ENCODE measurements at places on chromosomes 3 and 15. TPM values are rescaled to one million over a fixed set of nuclear protein-coding genes. Genes with fewer than 3 reads are reported as not detected.

DNA sequence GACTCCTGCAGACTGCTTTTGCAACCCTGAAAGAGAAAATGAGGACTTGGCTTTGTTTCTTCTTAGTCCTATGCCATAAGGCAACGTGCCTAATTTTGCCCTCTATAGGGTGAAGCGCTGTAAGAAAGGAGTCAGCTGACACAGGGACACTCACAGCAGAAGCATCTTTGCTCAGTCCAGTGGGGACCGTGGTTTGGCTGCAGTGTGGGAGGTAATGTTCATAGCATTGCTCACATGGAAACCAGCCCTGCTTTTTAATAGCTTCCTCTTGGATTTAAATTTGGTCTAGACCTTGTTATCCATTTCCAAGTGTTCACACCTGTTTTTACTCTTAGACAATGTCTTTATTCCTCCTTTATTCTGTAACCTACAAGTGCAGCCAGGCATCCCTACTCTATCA, 1032.1 kb downstream of the NTRK3 start:
- no peak for ATAC-seq

- ATAC-seq = peak; percentile 42
Measured at GRCh38 chr3:185270262-185270955, 16.6 kb upstream of the EHHADH start.

DNA sequence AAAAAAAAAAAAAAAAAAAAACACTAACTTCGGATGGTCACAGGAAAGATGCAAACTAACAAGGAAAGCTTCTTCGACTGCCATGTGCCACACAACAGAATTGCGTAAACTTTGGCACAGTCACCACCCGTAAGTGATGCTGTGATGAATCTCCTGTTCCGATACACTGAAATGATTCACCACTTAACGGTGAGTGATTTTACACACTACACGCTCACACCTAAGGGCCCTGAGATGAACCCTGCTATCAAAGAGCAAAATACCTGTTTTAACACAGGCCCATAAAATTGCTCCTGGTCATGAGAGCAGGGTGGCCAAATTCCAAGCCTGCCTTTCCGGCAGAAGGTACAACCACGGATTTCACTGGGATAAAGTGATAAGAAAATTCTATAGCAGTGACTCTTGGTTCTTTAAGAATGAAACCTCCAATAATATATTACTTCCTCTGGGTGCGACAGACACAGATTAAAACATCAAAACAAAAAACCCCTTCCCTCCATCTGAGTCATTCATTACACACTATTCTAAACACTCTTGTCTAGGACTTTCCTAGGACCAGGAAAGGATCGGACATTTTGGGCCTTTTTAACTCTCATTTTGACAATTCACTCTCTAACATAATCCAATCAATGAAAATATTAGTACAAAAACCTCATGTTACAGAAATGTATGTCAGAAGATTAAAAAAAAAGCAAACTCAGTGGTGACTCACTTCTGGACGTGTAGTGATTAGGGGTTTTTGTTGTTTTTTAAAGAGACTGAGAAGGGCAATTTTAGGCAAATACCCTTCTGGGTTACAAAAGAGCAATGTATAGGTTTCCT, 28.3 kb downstream of the LRIG1 start:
- peak; percentile 84 for ATAC-seq

DNA sequence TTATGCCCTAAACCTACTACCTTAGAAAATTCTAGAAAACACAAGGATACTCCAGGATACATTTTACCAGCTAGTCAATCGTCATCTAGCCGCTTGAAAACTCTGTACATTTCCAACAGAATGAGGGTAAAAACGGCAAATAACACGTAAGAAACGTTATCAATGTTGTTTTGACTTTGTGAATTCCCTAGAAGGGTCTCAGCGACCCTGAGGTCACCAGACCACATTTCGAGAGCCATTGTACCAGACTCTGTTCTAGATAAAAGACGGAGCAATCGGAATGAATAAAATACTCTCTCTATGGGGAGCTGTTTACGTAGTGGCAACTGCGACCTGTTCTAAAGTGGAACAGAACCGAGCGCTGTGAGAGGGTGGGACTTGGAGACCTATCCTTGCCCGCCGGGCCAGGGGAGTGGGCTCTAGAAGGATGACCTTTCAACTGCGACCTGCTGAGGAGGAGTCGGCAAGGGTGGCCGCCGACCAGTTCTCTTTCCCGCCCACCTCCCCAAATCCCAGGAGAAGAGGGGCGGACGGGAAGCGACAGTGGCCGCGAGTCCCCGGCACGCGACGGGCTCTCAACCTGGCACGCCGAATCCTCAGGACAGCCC, 778 bp upstream of the AP4E1 start:
- ATAC-seq = peak; percentile 54

DNA sequence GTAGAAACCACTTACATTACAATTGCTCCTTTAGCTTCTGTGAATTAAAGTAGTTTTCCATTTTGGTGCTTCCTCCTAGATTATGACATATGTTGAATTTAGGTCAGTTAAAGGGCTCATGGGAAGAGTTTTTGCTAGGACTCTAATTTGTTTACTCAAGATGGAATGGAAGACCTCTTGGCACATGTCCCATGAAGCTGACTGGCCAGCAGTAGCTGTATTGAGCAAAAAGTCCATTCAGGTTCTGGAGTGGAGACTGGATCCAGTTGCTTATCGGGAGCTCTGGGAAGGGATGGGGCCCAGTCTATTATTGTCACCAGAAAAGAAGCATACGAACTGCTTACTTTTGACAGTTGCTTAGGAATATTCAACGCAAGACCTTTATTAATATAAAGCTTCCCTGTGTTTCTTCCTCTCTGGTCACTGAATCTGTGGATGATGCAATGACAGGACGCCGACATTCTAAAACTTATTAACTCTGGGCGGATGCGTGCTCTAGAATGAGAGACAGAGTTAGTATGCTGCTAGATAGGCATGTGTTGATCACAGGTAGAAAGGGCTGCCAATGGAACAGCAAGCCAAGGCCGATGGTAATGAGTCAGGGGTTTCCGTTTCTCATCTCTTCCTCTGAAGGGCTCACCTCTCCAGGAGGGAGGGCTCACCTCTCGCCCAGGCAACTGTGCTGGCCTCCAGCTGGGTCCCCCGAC, 155.8 kb downstream of the NR1D2 start:
- no peak for ATAC-seq

DNA sequence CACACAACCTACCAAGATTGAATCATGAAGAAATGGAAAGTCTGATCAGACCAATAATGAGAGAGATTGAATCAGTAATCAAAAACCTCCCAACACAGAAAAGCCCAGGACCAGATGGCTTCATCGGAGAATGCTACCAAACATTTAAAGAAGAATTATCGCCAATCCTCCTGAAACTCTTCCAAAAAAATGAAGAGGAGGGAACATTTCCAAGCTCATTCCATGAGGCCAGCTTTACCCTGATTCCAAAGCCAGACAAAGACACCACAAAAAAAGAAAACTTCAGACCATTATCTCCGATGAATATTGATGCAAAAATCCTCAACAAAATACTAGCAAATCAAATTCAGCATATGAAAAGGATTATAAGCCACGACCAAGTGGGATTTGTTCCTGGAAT, 94.1 kb downstream of the SENP2 start:
- ATAC-seq = no peak

- ATAC-seq = no peak
Measured at GRCh38 chr3:40248591-40248990, 60.9 kb upstream of the EIF1B start.

DNA sequence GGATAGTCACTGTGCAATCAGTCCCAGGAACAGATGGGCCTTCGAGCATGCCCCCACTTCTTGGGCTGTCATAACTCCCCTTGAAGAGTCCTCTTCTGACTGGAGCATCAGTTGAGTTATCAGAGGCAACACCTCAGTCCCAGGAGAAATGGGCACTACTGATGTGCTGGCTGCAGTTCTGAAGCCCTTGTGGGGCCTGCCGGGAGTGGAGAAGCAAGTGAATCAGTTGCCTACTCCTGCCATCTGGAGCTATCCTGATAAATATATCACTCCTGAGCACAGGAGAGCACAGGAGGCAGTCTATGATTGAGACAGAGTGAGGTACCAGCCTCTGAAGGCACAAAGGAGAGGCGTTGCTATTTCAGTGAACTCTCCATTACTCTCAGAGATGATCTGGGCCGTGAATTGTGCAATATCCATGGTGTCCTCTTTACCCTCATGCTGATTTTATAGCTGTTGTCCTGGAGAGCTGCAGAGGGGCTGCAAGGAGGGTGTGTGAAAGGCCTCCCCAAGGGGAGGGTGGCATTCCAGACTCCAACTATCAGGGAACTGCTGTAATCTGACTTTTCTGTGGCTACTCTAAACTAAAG, 344.2 kb upstream of the ROPN1 start:
- ATAC-seq = no peak

GRCh38 chr3:10386121-10386520, 65.2 kb upstream of the SEC13 start:
- no peak for ATAC-seq

DNA sequence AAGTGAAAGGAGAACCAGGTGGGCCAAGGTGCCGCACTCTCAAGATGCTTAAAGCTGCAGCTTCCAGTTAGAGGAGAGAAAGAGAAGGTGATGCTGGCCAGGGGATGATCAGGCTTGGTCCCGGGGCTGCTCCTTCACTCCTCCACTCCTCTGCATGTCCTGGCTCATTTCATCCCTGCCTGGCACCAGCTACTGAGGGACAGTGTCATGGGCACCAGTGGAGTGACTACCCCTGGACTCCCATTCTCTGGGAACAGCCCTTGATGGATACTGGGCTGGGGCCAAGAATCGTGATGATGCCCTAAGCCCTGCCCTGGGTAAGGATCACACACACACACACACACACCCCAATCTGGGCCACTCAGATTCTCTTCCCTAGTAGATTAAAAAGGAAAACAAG, 243.7 kb downstream of the UACA start:
- no peak for ATAC-seq

DNA sequence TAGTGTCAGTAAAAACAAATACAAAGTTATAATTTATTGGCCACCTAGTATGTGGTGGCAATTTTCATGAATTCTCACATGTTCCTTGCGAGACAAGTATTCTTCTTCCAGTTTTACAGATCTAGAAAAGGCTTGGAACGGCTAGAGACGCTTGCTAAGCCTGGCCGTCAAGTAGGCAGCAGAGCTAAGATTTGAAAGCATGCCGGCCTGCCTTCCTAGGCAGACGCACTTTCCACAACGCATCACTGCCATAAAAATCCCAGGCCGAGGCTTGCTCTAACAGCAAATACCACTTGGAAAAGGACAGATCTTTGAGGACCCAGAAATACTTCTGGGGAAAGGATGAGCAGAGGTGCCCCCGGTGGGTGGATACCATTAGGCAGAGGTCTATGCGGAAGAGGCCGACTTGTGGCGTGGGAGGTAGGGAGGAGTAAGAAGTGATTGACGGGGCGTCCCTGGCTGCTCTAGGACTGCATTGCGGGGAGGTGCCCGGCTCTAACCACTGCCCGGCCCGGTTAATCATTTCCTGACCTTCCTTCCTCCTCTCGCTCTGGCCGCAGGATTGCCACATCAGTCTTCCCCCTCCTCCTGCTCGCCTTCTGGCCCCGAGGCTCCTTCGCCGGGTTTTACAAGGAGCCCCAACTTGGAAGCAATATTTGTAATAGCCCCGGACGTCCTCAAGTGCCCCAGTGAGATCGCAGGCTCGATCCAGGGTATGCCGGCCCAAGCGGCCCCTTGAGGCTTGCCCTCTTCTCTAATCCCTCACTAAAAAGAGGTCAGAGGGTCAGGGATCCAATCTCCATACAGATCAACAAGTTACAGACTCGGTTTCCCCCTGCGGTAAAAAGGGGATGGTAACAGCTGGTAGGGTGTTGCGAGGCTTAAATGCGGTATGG, 1.3 kb upstream of the USP3 start:
- ATAC-seq = peak; percentile 62

- peak; percentile 76 for ATAC-seq
Measured at GRCh38 chr3:45488591-45488990, 100.2 kb downstream of the LARS2 start.

DNA sequence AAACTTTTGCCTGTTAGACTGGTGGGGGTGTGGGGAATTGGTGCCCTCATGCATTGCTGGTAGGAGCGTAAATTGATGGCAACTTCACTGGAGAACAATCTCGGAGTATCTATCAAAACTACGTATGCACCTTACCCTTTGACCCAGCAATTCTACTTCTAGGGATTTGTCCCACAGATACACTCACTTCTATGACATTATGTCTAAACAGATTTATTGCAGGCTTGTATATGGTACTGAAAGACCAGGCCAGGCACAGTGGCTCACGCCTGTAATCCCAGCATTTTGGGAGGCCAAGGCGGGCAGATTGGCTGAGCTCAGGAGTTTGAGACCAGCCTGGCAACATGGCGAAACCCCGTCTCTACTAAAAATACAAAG, 30.3 kb downstream of the PPCDC start:
- ATAC-seq = no peak

DNA sequence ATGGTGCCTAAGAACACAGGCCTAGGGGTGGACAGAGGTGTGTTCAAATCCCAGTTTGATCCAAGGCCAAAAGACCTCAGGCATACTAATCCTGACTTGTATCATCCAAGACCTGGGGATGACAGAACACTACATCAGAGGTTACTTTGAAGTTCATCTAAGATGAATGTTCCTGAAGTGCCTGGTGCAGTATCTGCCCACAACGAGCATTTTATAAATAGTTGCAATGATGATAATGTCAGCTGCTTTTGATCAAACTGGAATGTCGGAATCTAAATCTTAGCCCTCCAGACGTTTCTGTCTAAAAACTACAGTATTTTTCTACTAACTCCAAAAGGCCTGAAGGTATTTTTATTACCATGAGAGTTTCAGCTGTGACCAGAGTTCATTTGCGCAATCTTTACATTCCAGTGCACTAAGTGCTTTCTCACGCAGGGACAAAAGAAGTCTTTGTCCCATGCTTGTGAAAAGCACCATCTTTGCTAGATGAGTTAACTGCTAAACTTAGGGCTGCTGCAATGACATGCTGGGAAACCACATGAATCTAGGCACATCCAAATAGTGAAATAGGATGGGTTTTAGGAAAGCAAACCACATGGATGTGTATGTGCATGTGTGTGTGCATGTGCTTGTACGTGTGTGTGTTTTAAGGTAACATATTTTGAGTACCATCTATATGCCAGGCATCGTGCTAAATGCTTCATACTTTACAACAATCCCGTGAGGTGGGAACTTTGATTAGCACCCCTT, 18.1 kb downstream of the ANXA2 start:
- ATAC-seq = no peak

DNA sequence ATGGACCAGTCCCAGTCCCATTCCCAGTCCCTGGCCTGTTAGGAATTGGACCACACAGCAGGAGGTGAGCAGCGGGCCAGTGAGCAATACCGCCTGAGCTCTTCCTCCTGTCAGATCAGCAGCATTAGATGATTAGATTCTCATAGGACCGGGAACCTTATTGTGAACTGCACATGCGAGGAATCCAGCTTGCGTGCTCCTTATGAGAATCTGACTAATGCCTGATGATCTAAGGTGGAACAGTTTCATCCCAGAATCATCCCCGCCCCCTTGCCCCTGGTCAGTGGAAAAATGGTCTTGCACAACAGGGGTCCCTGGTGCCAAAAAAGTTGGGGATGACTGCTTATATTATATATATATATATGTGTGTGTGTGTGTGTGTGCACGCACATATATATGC, 63.1 kb downstream of the IFT57 start:
- no peak for ATAC-seq

The DLEC1 gene
- 2.0 TPM for total RNA-seq

The TMCO5A gene
- total RNA-seq = not detected

The ATP2B2 gene
- not detected for total RNA-seq

The NT5DC2 gene
- 54.7 TPM for total RNA-seq

The BBX gene
- 29.3 TPM for total RNA-seq

The SCAANT1 gene
- total RNA-seq = not detected
